RCC 7860 (cell line): ENCODE measurements at places on chromosomes 7 and 10.

GRCh38 chr7:40987571-40987970, 715.3 kb downstream of the INHBA start:
- no peak for DNase-seq

GRCh38 chr10:93392121-93392520, 90.0 kb downstream of the MYOF start:
- DNase-seq, result no peak

GRCh38 chr10:30600005-30600404, 29.5 kb downstream of the LYZL2 start:
- no peak for DNase-seq

- peak; percentile 79 for DNase-seq
Measured at GRCh38 chr10:125037145-125037877, 95.4 kb downstream of the ZRANB1 start.

GRCh38 chr7:25727446-25727845, 424.6 kb upstream of the NFE2L3 start:
- DNase-seq, result no peak

GRCh38 chr7:44767912-44768627, 19.4 kb downstream of the ZMIZ2 start:
- DNase-seq, result no peak

- DNase-seq, result no peak
Measured at GRCh38 chr10:55800602-55801352, 560.3 kb downstream of the ZWINT start.

DNA sequence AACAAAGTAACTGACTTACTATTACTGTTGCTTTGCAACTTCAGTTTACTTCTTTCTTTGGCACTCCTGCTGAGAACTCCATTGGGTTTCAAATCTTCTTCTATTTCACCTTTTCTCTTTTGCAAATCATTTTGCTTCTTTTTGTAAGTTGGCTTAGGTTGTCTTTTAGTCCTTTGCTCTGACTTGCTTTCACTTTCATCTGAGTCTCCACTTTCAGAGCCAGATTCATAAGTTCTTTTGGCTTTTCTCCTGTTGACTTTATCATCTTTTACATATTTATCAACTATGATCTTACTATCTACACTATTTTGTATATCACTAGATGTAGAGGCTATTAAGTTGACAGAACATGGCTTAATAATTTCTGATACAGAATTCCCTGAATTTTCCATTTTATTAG, 73.4 kb downstream of the NRBF2 start:
- no peak for DNase-seq

GRCh38 chr7:102287981-102288278, 1.3 kb downstream of the SH2B2 start:
- no peak for DNase-seq

DNA sequence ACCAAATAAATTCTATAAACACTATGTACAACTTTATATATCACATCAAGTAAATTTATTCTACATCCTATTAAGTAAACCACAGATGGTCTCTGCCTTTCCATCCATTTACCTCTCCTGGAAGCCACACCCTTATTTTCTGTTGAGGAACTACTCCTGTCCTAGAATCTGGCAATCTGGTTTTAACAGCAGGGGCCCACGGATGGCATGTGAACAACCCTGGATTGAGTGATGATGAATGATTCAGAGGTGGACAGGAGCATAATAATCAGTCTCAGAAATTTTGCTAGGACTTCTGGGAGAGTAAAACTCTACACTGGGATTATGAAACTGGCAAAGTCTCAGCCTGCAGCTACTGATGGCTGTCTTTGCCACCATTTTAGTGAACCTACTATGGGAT, 54.1 kb downstream of the CDK6 start:
- DNase-seq, result no peak

DNA sequence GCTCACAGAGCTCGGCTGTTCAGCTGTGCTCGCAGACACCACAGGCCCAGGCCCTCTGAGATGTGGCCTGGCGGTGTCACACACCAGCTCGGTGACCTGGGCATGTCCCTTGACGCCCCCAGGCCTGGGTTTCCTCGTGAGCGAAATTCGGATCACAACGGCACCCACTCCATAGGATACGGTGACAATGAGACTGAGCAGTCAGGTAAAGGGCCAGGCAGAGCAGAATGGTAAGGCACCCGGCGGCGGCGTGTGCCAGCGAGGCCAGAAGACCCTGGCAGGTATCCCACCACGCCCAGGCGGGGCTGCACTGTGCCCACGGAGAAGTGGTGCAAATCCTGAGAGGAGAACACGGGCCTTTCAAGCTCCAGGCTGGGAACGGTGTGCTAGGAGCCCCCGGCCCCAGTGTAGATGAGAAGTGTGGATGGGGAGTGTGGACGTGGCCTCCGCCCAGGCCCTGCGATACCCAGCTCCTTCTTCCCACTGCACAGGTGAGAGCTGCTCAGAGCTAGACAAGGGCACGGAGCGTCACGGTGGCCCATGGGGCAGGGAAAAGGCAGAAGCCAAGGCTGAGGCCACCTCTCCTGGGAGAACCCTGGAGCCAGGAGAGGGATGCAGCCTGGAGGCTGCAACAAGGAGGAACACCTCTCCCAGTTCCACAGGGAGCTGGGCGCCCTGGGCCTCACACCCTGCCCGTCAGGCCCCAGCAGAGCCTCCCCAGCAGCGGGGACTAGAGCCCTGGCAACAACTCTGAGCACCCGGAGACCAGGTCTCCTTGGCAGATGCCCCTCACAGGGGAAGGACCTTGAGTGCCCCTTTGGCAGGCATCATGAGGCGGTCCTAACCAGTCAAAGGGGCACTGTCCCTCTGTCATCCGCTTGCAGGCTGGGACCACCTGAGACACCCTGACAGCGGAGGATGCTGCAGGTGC, 219.1 kb downstream of the MAD1L1 start:
- no peak for DNase-seq

GRCh38 chr10:91908337-91909116, 759 bp downstream of the FGFBP3 start:
- peak; percentile 69 for DNase-seq

DNA sequence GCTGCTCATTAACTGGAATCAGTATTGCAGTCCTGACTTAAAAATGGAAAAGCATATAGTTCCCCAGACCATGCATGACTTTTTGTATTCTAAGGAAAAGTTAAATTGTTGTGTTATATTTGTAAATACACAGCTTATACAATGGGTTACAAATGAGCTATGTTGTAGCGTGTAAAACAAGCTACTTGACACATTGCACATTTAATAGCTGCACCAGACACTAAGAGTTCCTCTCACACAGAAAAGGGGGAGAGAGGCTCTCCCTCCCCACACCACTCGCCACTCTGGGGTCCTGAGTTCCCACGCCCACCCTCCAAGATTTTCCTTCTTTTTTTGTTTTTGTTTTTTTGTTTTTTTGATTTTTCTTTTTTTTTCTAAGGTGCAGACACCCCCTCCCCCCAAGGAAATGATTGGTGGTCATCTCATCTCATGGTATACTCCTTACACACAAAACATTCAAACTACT, 6.3 kb downstream of the KLF6 start:
- DNase-seq, result no peak

- DNase-seq, result no peak
Measured at GRCh38 chr10:43255634-43256431, 11.0 kb downstream of the RASGEF1A start.

DNA sequence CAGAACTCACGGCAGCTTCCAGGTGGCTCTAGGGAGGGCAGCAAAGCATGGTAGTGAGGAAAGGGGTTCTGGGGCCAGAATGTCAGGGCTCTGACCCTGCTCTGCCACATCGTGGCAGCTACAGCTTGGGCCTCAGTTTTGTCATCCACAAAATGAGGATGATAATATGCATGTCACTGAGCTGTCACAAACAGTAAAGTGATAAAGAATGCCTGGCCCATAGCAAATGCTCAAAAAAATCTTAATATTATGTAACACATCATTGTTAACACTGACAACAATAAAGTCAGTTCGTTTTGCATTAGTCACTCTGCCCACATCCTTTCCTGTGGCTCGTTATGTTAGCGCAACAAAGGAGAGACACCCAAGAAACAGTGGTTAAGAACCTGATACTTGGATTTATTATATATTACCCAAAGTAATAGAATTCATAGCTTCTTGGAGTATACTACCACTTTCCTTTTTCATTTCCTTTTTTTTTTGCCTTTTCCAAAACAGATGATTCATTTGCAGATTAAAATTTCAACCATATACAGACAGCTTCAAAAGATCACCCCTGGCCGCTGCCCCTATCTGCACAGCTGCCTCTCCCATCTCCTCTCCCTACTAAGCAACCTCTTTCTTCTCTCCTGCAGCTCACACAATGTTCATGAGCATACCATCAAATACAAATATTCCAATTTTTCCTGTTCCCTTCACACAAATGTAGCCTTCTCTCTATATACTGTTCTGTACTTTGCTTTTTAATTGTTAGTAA, 45.5 kb upstream of the DDC start:
- peak; percentile 37 for DNase-seq

DNA sequence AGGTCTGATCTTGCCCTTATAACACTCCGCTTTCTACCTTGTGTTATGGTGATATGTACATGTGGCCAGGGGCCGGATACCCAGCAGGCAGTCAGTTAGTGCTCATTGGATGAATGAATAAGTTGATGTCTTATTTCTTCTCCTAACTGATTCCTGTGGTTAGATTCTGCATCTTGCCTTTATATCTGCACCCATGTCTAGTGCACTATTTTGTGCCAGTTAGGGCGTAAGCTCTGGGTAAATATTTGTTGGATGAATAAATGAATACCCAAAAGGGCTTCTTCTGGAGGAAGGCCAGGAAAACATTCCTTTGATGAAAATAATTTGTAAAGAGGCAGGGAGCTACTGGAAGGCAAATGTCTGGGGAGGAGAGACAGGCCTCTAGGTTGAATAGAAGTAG, 148.2 kb downstream of the CHN2 start:
- DNase-seq, result no peak

DNA sequence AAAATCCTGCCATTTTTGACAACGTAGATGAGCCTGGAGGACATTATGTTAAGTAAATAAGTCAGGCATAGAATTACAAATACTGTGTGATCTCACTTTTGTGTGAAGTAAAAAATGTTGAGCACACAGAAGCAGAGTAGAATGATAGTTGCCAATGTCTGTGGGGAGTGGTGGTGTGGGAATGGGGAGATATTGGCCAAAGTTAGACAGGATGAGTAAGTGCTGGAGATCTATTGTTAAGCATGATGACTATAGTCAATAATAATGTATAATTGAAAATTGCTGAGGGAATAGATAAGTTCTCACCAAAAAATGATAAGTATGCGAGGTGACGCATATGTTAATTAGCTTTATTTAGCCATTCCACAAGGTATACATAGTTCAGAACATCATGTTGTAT, 92.0 kb downstream of the GPR85 start:
- no peak for DNase-seq

DNA sequence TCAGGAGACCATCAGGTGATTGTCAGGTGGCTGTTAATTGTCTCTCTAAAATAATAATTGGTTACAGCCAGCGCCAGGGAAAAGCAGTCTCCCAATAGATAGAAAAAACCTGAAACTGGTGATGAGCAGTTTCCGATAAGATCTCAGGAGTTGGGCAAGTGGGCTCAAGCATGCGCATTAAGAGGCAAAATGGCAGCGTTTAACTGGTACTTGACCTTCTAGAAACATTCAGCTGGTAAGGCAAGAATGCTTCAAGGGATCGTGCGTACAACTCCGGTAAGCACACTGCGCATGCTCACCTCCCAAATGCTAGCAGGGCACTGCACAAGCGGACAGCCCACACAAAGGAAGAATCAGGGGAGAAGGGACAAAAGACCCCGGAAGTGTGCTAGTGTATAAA, 48.5 kb downstream of the BLNK start:
- no peak for DNase-seq

DNA sequence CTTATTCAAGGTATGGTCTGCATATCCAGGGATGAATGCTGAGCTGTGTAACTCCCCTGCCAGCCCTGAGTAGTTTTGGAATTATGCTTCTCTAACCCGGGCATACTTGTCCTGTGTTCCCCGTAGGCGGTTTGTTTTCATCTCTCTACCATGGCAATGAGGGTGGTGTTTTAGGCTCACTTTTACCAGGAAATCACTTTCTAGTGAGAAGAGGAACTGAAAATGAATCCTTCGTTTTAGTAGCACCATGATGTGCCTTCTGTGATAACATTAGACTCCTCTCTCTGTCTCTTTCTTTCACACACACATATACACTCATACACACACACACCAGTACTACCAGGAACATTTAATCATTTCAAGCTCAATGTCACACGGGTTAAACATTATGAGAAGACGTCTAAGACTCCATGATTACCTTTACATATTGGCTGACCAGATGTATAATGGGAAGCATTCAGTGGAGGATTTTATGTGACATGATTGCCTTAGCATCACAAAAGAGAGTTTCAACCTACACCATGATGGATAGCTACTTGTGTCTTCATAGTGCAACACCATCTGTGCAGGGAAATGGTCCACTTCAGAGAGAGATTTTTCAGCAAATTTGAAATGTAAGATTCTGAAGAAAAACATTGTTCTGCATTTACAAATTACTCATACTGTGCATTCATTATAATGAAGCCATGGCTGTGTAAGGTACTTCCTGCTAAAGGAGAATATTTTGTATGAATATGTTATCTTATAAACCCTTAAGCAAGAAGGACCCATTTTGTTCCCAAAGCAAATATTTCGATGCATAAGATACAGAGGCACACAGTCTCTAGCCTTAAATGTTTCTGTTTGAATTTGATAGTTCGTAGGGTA, 31.0 kb upstream of the PFKP start:
- no peak for DNase-seq

DNA sequence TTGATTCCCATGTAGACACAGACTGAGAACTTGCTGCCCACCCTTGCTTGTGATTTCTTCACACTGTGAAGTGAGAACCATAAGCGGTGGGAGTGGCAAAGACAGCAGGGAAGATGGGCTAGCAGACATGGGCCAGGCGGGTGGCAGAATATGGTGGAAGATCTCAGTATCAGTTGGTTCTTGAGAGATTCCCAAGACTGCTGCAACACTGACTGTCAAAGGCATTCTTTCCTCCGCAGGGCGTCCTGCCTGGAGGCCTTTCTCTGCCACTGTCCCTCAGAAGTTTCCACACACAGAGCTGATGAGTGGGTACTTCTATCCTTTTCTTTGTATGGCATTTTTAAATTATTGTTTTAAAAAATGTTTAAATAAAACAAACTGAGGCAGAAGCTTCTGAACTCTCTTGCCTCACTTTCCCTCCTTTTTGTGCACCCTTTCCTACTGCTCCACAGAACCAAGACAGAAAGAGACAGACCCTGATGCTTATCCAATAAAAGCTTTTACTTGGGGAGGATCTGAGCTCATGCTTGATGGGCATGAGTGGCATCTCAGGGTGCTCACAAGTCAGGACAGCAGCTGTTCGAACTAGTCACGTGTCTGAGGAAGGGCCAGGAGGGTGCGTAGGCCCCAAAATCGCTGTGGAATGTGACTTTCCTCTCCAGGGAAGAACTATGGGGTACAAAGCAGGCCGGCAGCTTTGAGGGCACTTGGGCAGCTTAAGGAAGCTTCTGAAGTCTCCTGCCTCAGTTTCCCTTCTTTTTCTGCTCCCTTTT, 104.7 kb upstream of the PCGF5 start:
- no peak for DNase-seq

DNA sequence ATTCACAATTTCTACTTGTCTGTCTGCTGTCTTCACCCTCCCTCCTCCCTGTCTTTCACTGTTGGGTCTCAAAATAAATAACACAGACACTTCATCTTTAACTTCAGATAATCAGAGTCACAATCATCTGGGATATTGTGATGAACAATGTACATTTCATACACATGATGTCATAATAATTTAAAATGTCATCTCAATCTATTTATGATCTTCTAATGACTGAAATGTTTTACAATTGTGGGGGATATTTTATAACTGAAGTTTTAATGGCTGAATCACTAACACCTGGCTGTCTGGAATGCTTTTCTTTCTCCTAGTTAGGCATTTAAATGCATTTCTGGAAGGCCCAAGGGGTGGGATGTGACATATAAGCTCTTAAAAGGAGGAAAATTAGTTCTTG, 859.8 kb downstream of the LRMDA start:
- DNase-seq, result no peak
